ENCODE measurements at places on chromosomes 3 and 15.

DNA sequence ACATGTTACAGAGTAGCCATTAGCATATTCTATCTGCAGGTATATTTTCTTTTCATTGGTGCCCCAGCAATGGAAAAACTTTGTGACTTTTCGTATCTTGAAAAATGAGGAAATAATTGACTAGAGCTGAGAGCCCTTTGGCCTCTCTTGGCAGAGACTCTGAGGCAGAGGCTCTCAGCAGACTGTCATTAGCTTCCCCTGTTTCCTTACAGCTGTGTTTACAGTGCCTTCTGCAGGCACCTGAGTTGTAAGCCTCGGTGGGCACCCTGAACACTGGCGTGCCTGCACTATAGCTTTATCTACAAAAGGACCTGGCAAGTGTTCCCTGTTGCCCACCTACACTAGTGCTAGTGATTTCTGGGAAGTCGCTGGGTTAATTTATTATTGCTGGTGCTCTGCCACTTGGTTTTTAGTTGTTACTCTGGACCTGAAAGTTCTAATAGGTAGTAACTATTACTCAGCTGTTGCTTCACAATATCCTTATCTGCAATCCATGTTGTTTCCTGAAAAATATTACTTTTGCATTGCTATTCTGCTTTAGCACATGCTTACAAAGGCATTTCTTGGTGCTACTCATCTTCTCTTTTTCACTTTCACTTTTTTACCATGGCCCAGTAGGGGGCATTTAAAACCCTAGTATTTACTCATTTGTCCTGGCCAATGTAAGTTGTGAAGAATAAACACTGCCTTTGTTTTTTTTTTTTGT lies 7.8 kb upstream of the GPR171 start:
- no peak for DNase-seq

DNA sequence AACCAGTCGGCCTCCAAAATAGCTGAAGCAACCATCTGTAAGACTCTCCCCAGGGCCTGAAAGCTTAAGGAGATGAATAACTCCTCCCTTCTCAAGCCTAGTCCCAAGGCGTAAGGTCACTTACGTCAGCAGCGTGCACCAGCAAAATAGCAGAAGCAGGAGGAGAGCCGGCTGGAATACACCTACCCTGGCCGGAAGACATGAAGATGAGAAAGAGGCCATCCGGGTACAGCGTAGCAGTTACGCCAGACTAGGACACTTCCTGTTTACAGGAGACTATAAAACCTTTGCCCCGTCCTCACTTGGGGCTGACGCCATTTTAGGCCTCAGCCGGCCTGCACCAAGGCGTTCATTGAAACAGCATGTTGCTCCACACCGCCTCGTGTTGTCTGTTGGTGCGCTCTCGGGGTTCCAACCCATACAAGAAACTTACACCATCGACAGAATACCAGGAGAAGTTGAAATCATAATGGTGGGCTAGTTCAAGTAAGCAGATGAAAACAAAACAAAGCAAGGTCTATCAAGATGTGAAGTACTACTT lies 2.5 kb downstream of the CFAP92 start:
- DNase-seq = no peak

DNA sequence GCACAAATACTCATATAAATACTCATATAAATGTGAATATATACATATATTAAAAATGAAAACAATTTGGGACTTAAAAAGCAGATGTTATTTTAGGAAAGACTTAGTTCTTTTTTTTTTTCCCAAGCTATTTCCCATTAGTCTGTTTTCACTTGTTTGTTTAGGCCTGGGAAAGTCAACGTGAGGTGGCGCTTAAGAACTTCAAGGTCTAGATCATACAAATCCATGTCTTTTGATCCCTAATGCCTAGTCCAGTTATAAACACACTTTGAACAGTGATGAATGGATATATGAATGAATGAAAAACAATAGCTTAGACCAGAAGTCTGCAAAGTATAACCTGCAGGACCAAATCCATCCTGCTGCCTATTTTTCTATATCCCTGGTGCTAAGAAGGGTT lies 224.5 kb downstream of the CGGBP1 start:
- DNase-seq = no peak

GRCh38 chr3:16378920-16379319 lies 113.9 kb downstream of the OXNAD1 start:
- no peak for DNase-seq

DNA sequence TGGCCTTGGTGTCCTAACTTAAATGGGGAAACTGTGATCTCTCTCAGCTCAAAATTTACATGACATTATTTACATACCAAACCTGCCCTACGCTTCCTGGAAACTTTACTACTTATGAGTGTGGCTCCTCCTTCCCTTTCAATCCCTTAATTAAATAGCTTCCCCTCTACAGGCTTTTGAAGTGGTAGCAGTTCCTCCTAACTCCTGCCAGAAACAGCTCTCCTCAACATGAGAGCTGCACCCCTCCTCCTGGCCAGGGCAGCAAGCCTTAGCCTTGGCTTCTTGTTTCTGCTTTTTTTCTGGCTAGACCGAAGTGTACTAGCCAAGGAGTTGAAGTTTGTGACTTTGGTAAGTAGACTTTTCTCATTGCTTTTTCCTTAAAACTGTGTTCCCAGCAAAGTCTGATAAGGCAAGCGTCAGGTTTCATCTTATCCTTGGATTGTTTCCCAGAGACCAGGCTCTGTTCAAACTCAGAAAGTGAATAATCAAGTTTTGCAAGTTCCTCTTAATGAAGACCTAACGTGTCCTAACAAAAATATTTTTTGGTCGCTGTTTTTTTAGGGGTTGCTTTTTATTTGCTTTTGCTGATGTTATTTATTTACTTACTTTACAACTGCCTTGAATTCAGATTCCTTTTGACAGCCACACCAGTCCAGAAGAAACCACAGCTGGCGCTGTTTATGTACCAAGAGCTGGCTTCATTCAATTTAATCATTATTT lies at the start of gene ACP3:
ACP3 (plus strand) TSS at position 179 of the 720 bp plus-strand sequence; CDS start at position 229, 50 bp downstream.
- no peak for DNase-seq

GRCh38 chr3:197303452-197303851 lies 5.0 kb upstream of the DLG1 start:
- DNase-seq = no peak

GRCh38 chr3:172617976-172618375 lies 92.9 kb downstream of the NCEH1 start:
- no peak for DNase-seq

GRCh38 chr15:36877796-36878683 lies 222.3 kb downstream of the MEIS2 start:
- no peak for DNase-seq

GRCh38 chr3:29585368-29585767 lies 304.5 kb downstream of the RBMS3 start:
- no peak for DNase-seq

Measured in activated CD4-positive, alpha-beta T cell treated with anti-CD3 and anti-CD28 coated beads, Interleukin-2, amount 50 U/mL, for 4 hours (primary cell).